Stimulated activated CD4-positive, alpha-beta T cell treated with anti-CD3 and anti-CD28 coated beads, Interleukin-12 subunit alpha, Interleukin-12 subunit beta, amount 100 ng/mL, for 4 hours (primary cell): ENCODE measurements at places on chromosomes 4 and X.

- DNase-seq = no peak
These were observed 40.0 kb downstream of the PROM1 start for GRCh38 chr4:16043642-16044498.

DNA sequence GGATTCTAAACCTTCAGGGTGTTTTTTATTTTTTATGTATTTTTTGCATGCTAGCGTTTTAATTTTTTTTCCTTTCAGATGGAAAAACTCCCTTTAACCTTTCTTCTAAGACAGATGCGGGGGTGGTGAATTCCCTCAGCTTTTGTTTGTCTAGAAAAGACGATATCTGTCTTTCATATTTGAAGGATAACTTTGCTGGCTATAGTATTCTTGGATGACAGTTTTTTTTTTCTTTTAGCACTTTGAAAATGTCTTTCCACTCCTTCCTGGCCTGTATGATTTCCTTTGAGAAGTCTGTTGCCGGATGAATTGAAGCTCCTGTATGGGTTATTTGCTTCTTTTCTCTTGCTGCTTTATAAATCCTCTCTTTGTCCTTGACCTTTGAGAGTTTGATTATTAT is 26.6 kb downstream of the PSAPL1 start:
- no peak for DNase-seq

GRCh38 chr4:54217642-54218495 is 11.2 kb upstream of the PDGFRA start:
- peak; percentile 32 for DNase-seq

GRCh38 chr4:60129740-60130139 is 1070.4 kb upstream of the ADGRL3 start:
- no peak for DNase-seq

DNA sequence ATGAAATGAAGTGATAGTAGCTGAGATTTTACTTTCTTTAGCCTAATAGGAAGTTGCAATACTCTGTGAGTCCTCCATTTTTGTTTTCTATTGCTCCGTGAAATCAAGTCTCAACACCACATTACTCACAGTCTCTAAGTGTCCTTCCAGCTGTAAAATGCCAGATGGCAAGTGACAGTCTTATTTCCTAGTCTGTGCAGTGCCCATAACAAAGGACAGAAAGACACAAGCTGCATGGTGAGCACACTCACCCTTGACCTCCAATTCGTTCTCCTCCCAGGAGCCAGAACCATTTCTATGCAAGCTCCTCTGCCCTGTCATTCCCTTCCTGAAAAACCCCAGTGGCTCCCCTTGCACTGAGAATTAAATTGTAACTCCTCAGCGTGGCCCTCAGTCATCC is 101.6 kb downstream of the PARM1 start:
- DNase-seq = no peak

DNA sequence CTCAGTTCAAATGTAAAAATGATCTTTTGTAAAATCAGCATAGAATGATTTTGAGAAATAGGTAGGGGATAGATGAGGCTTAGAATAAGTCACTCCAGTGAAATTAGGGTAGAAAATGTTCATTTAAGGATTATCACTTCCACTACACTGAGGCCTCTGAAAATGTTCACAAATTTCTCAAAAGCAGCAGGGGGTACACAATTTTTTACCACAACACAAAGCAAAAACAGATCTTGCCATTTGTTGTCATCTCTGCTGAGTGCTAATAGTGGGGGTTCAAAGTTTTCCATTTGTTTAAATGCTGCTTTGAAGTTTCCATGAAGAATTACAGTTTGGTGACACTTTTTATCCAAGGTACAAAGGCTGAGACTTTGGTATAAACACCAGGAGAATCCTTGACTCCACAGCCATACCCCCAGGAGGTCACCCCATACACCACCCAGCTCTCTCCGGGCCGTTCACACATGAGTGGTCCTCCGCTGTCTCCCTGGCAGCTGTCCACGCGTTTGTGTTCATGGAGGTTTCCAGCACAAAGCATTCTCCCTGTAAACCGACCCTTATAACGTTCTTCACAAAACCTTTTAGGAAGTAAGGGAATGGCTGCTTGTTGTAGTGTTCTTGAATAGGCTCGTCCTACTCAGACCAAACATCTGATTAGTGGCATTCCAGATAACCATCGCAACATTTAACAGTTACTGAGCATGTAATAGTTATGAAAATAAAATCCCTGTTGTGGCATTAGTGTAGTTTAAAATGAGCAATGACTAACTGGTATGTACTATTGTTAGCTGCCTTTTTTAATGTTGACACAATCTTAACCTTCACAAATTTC is 71.0 kb downstream of the PRSS12 start:
- peak; percentile 20 for DNase-seq

- no peak for DNase-seq
These were observed 8.1 kb upstream of the HSD17B10 start for GRCh38 chrX:53442322-53442631.

DNA sequence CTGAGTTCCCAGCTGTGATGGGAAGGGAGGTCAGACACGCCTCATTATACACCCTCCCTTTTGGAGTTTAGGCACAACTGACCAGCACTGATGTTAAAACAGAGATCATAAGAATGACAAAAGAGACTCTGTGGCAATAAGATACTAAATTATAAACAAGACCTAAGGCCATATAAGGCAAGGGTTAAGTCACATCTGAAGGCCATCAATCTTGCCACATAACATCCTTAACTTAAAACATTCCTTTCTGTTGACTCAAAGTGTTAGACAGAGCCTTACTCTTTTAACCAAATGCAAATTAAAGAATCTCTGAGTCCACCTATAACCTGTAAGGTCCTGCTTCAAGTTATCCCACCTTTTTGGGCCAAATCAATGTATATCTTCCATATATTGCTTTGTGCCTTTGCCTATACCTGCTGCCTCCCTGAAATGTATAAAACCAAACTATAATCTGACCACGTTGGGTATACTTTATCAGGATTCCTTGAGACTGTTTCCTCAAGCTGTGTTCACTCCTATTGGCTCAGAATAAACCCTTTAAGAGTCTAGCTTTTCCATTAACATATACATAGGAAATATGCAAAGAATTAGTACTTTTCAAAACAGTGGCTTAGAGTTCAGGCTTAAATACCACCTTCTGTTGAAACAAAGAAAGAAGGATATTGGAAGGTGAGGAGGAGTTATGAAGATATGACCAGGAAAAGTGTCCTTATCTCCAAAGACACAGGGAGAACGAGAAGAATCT is 214.4 kb upstream of the PPP1R2C start:
- no peak for DNase-seq

DNA sequence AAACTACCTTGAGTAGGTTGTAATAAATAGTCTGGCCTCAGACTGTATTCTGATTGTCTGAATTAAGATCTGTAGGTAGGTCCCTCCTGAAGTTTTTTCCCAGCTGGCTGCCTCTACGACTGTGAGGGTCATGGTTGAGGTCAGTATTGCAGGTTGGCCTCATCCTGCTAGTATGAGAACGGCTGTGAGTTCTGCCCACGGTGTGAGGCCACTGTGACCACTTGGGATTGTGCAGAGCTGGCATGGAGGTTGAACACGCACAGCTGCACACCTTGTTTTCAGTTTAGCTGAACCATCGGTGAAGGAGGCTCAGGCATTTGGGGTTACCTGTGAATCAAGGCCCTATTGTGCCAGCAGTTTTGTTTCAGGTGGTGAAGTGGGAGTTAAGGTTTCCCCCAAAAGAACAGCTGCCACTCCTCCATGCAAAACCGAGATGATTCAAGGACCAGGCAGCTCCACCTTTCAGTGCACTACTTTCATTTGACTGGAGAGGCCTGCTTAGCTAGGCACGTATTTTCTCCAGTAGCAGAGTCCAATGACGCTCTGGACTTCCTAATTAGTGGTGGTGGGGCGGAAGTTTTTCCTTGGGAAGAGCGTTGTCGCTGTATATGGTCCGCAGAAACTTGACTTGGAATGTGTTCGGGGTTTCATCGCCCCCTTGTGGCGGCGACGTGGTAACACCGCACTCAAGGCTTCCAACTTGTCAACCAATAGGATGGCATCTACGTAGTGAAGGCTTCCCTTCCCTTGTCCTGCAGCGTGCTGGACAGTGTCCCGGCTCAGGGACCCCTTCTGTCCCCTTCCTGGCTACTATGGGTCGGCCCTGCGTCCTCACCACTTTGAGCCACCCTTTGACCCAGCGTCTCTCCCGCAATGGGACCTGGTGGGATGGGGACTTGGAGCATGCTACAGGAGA is 13.8 kb downstream of the CMC4 start:
- peak; percentile 32 for DNase-seq

- DNase-seq = no peak
These were observed 27.0 kb downstream of the MBNL3 start for GRCh38 chrX:132461886-132462285.

DNA sequence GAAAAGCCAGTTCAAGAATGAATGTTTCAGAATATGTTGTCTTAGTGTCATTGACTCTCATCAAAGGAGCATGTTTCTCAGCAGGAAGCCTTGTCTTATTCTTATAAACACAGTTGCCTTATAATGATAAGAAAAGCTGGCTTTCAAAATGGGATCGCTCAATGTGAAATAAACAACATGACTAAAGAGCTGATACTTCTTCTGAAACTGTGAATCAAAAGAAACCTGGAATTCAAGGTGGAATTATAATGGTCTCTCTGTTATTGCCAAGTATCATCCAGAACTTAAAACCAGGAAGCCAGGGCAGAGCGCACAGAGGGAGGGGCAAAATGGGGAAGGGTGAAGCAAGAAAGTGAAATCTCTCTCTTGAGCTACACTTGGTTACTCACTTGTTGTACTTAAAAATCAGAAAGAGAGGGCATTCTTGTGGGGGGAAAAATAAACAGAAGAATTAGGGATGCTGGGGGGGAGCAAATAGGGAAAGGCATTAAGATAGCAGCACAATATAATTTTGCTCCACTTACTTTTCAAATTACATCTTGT is 270.0 kb downstream of the MAPK10 start:
- no peak for DNase-seq

- DNase-seq = no peak
These were observed 223.7 kb downstream of the COL25A1 start for GRCh38 chr4:109078724-109079123.

DNA sequence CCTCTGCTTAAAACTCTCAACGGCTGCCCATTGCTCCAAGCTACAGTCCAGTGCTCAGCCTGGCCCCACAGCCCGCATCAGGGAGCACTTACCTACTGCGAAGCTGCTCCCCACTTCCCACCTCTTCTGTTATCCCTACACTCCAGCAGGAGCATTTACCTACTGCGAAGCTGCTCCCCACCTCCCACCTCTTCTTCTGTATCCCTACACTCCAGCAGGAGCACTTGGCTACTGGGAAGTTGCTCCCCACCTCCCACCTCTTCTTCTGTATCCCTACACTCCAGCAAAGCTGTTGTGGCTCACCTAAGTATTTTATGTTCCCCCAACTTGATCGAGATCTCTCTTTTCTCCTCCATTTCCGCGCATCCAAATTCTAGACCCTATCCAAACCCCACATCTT is 563.3 kb upstream of the ZFP42 start:
- DNase-seq = no peak

DNA sequence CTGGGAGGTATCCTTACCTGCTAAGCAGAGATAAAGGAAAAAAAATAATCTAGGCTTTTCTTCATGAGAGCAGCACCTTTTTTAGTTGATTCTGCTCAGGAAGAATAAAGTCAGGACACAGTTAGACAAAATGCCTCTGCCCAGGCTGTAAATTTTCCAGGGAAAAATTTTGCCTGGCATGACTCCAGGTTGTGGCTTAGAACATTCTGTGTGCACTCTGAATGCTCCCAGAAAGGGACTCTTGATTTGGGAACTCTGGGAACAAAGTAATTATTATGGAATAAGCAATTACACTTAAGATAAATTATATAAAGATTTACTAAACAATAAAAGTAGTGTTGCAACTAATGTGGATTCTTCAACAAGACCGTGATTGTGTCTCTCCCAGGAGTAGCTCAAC is 826.2 kb upstream of the TENM3 start:
- DNase-seq = no peak

- no peak for DNase-seq
These were observed 136.2 kb downstream of the PPP3CA start for GRCh38 chr4:101211146-101211553.

DNA sequence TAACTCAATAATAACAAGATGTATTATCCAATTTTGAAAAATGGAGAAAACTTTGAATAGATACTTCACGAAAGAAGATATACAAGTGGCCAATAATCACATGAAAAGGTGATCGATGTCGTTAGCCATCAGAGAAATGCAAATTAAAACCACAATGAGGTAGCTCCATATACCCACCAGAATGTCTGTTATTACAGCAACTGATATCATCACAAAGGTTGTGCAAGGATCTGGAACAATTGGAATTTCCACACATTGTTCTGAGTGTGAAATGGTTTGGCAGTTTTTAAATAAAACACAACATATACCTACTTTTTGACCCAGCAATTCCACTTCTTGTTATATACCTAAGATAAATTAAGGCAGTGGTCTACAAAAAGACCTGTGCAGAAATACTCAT is 71.7 kb downstream of the IRS4 start:
- no peak for DNase-seq

- no peak for DNase-seq
These were observed 100.4 kb upstream of the FAM9B start for GRCh38 chrX:9134366-9134765.

DNA sequence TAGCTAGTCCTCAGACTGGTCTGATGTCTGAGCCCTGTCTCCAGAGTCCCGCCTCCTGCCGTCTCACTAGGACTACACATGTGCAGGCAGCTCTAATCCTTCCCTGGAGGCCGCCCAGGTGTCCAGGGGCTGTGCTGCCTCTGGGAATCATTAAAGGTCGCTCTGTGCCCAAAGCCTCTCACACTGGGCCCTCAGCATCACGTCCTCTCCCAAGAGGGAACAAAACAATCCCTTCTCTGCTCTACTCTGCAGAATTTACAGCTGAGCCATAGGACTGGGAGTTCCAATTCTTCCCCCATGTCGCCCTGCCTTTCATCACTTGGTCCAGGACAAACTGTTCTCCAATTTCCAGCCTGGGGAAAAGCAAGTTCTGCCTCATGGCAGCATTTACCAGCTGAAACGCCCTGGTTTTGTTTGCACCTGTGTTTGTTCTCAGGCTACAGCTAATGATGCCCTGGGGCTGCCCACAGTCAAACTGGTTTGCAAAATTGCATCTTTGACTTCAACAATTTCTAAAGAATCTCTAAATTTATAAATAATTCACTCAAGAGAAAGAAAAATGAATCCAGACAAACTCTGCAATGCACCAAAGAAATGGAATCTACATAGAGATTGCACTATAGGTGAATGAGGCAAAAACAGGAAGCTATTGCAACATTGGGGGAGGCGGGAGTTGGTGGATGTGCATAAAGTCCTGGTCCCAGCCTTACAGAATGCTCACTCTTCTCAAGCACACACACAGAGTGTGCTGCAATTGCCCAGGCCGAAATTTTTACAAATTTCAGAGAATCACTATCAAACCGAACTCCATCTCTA is 7.2 kb upstream of the MRFAP1 start:
- no peak for DNase-seq

DNA sequence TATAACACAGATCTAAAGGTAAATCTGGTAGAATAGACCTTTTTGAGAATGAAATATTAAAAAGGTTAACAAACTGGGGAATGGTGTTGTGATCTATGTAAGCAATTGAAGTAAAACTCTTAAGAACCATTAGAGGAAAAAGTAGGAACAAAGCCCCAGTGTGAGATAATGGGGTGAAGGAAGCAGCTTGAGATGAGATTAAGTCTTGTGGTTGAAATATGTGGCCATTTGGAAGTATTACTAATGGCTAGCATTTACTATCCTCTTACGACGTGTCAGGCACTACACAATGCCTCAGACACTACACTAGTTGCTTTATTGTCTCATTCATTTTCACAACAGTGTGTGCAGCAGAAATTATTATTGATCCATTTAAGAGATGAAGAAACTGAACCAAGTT is 25.9 kb upstream of the NDNF start:
- DNase-seq = no peak

GRCh38 chrX:108516184-108516583 is 76.5 kb downstream of the COL4A5 start:
- no peak for DNase-seq

- no peak for DNase-seq
These were observed 59.6 kb downstream of the NFKB1 start for GRCh38 chr4:102560571-102561341.
